ENCODE measurements at places on chromosomes 16 and 17. TPM values are rescaled to one million over a fixed set of nuclear protein-coding genes. Genes with fewer than 3 reads are reported as not detected.

GRCh38 chr17:78588258-78589030 is 11.2 kb upstream of the DNAH17 start:
- DNase-seq, result no peak

DNA sequence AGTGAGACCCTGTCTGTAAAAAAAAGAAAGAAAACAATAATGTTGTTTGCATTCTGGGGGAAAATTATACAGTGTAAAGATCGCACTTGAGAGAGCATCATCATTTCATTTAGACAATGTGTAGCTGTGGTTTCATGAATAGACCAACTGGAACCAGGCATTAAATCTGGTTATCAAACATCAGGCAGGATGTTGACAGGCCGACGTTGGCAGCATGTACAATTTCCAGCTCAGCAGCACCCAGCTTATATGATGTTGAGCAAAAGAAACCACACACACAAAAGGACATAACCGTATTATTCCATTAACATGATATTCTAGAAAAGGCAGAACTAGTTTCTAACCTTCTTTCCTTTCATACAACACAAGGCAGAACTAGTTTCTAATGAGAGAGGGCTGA is 5.8 kb downstream of the MARVELD3 start:
- DNase-seq, result no peak

DNA sequence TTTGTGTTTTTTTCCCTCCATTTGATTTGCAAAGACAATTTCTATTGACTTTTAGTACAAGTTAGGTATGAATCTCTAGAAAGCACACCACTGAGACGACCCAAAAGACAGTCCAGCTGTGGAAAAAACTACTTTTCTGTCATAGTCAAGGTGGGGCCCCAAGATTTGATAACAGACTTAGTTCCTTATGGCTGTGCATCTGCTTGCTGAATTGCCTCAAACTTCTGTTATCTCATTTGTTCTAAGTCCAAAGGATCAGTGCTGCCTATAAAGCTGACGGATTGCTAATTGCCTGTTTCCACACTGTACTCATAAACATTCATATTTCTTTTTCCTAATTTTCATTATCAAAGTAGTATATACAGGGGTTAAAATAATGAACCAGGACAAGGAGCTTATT is 180.8 kb downstream of the SPECC1 start:
- no peak for DNase-seq

DNA sequence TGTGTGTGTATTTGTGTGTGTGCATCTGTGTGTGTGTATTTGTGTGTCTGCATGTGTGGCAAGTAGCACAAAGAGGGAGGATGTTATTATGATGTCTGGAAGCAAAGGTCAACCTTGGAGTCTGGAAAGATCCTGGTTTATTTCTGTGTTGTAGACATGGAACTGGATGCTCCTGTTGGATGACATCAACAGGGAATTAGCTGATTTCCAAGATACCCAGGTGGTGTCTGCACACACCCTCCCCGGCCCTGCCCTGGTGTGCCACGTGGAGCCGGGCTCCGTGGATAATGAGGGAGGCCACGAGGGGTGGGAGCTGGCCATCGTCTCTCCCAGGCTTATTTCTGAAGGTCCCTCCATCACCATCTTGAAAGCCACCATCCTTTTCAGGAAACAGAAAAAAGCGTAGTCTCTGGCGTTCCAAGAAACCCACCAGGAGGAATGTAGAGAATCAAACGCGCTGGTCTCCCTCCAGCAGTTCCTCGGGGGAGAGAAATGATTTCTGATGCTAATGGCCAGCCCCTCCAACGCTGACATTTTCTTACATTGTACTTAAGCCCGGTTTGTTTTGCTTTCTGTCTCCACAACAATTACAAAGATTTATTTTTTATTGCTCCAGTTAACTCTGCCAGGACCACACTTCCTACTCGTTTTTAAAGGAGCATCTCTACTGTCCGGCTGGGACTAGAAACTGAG is 93.3 kb downstream of the FOXL1 start:
- peak; percentile 37 for DNase-seq

DNA sequence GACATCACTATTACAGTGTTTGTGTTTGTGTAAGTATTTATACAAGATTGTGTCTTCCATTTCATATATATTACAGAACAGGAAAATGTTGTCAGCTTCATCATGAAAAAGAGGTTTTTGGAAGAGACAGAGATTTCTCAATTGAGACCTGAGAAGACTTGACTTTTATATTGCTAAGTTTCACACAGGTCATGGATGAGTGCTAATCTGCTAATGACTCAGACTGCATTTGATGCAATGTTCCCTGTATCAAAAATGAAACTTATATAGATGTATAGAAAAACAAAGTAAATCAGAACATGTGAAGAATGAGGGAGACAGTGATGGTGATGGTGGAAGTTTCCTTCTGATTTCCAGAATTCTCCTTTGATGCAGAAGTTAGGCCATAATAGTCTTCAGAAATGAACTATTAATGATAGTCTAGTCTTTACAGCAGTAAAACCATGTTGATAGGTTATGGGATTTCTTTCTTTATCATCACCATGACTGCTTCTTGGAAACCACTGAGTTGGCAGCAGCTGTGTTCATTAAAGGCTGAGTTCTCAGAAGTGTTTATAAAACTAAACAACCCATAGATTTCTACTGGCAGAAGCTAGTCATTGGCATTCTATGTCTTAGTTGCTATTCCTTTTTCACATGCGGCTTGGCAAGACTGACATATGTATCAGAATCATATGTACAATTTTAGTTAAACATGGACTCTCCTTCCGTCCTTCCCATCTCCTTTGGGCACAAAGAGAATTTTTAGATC is 56.1 kb downstream of the PCTP start:
- DNase-seq, result no peak

DNA sequence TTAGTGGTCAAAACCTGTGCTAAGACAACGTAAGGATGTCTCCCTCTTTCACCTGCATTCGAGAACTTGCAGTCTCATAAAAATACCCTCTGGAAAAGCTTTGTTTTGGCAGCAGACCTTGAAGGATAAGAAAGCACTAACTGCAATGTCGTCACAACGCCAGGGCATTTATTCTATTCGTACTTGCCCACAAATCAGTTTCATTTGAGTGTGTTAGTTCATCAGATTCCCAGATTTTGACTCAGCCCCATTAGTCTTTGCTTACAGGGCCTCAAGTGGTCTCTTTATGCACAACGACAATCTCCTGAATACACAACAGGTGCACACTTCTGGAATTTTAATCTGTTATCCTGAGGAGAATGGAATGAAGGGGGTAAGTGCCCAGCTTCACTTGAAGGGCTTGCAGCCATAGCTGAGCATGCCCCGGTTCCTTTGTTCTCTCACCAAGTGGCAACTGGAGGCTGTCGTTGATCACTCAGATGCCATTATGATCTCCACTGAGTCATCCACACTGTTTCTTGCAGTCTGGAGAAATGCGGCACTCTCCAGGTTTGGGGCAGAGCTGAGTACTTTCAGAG is 58.8 kb downstream of the CLEC19A start:
- peak; percentile 78 for DNase-seq

DNA sequence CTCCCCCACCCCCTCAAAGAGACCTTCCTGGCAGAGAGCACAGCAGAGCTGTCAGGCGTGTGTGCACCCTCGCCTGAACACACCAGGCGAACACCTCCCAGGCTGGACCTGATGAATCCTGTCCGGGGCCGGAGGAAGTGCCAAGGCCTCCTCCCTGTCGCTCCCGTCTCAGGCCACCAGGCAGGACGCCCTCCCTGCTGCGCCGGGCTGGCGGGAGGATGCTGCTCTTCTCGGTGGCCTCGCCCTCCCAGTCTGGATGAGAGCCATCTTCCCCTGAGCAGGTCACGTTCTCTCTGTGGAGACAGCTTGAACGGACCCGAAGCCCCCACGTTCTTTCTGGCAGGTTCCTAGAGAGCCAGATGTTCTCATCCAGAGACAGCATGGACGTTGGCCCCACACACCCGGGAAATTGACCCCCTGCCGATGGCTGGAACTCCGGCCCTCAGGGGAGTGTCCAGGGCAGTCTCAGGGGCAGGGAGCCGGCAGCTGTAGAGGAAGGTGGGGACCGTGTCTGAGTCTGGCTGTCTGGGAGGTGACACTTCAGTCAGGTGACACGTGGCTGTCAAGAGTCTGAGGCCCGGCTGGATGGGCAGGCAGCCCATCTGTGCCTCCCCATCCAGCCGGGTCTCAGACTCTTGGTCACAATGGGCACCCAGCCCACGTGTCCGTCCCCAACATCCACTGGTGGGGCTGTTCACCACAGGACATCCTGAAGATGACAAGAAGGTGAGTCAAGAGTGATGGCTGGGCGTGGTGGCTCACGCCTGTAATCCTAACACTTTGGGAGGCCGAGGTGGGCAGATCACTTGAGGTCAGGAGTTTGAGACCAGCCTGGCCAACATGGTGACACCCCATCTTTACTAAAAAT is 5.0 kb upstream of the TIMP2 start:
- peak; percentile 74 for DNase-seq

The C17orf50 gene
- total RNA-seq, result not detected

The TUBB3 gene
- total RNA-seq, result 743 TPM

The CCDC200 gene
- total RNA-seq, result not detected

The MYH8 gene
- not detected for total RNA-seq

The VPS35 gene
- total RNA-seq, result 289 TPM
